Panc1 (cell line): ENCODE measurements at places on chromosomes 6 and 20.
A peak's percentile ranks its signal among the peaks of the same experiment; 100 is the strongest.

GRCh38 chr6:135992739-135993138 is 141.2 kb downstream of the PDE7B start:
- DNase-seq, result no peak

DNA sequence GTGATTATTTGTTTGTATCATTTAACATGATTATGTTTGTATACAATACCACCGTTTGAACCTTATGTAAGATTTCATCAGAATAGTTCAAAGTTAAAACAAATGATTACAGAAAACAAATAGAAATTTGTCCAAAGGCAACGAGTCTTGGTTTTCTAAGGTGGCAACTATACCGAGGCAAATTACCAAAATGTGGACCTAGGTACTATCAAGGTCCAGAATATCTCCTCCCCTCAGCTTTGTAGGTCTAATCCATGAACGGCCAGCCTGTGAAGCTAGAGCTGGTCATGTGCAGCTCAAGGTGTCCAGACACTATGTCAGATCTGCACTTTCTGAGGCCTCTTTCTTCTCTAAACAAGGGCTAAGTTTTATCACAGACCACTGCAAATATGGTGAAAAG is 151.7 kb upstream of the BEND3 start:
- no peak for DNase-seq

DNA sequence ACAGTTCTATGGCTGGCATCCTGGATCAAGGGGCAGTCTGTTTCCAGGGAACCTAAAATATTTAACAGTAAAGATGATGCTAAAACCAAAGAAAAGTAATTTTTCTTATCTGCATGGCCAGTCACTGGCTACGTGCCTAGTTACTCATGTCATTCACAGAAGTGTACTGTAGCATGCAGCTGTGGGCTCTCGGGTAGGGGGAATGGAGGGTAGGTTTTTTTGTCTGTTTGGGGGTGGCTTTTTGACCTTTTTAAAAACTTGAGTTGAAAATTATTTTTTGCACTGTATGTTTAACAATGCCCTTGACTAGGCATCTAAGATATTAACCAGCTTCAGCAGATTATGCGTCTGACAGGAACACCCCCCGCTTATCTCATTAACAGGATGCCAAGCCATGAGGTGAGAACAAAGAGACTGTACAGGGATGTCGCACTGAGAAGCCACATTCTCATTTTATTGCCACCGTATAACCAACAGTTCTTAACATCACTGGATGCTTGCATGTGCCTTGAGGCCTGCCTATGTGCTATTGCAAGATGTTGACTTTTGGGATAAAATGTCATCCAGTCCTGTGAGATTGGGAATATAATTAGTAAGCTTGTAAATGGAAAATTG is 30.3 kb upstream of the MAPK13 start:
- no peak for DNase-seq

DNA sequence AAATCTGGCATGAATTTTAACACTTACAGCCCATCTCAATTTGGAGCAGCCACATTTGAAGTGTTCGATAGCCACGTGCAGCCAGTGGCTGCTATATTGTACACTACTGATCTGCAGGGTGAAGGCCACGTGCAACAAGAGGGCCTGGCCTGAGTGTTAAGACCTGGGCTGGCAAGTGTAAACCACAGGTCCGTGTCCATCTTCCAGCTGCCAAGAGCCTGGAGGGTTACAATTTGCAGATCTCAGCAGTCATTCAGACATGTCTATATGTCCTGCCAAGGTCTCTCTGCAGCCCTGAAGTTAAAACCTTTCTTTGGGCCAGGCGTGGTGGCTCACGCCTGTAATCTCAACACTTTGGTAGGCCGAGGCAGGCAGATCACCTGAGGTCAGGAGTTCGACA is 14.1 kb downstream of the SGK2 start:
- DNase-seq, result no peak

- no peak for DNase-seq
These were observed 22.4 kb upstream of the UTRN start for GRCh38 chr6:144262470-144263369.

DNA sequence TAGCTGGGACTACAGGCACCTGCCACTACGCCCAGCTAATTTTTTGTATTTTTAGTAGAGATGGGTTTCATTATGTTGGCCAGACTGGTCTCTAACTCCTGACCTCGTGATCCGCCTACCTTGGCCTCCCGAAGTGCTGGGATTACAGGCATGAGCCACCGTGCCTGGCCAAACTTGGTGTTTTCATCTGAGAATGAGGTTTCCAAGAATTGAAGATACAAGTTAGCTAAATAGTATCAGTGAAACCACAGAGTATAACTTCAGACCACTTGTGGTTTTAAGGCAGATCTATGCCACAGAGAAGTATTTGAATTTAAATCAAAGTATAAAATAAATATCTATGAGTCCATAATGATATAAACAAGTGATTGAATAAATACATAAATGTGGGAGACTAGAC is 70.1 kb downstream of the SLC16A10 start:
- DNase-seq, result no peak

- DNase-seq, result no peak
These were observed 2.1 kb upstream of the NRN1 start for GRCh38 chr6:6008648-6009421.

DNA sequence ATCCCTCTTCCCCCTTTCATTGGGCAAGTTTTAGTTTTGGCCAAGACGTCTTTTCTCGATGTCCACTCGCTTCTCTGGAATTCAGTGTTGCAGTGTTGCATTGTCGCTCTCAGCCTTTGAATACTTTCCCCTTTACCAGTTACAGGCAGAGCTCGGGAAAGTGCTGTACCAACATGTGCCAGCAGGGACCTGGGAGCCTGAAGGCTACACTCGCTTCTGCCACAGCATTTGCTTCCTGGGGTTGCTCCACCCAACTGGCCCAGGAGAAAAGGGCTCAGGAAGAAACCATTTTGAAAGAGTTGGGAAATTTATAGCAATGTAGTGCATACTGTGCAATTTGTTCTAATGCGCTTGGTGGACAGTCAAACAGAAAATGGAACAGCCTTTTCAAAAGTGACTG is 78.6 kb downstream of the LINC00237 start:
- DNase-seq, result no peak

DNA sequence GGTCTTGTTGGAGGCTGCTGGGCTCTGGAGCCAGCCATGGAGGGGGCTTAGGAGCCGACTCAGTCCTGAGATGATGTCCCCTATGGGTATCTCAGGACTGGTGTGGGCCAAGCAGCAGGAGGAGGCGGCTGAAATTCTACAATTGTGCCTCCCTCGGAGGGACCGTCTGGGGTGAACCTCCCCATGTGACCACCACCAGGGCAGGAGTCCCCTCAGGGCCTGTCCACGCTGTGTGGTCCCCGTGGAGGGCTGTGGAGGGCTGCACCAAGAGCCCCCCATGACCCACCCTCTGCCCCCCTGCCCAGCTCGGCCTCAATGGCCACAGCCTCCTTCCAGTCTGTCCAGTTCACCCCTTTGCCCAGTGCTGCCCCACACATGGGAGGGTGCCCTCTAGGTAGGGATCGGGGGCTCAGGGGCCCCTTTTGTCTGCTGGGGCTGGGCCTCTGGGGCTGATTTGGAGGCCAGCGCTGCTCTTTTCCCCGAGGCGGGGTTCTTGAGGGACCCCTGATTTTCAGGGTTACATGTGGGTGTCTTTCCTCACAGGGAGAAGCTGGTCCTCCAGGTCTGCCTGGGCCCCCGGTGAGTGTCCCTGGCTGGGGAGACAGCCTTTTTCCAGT is 1.2 kb downstream of the COL9A3 start:
- no peak for DNase-seq

- DNase-seq, result no peak
These were observed 3.6 kb upstream of the MTFR2 start for GRCh38 chr6:136253734-136254133.

- DNase-seq, result no peak
These were observed 228.6 kb downstream of the ADGB start for GRCh38 chr6:146827216-146827928.

DNA sequence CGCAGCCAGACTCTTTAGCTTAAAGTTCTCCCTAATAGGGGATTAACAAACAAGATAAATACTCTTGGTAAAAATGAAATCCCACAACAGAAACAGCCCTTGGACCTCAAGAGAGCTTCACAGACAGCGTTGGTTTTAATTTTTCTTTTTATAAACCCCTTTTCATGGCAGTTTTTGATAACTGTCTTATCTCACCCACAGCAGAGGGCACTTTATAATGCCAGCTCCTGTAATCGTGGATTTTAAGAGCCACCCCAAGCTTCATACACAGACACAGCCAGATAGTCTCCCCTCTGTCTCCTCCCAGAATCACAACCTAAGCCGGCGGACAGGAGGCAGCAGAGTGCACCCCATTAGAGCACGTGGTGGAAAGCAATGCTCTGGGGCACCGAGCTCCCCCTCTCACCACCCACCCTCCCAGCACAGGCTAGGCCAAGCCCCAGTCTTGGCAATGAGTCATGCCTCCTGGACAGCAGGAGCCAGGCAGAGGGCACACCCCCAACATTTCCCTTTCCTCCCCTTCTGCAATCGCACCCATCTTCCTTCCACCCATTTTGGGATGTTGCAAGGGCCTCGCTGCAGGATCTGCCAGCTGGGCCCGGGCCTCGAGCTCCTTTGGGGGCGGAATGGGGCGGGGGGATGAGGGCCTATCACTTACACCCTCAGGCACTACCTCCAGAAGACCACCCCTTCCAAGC is 2.4 kb downstream of the JAG1 start:
- DNase-seq, result peak; percentile 45

- no peak for DNase-seq
These were observed 6.2 kb downstream of the DUSP22 start for GRCh38 chr6:298233-299103.

- DNase-seq, result no peak
These were observed 81.2 kb upstream of the VSTM2L start for GRCh38 chr20:37821696-37822095.

DNA sequence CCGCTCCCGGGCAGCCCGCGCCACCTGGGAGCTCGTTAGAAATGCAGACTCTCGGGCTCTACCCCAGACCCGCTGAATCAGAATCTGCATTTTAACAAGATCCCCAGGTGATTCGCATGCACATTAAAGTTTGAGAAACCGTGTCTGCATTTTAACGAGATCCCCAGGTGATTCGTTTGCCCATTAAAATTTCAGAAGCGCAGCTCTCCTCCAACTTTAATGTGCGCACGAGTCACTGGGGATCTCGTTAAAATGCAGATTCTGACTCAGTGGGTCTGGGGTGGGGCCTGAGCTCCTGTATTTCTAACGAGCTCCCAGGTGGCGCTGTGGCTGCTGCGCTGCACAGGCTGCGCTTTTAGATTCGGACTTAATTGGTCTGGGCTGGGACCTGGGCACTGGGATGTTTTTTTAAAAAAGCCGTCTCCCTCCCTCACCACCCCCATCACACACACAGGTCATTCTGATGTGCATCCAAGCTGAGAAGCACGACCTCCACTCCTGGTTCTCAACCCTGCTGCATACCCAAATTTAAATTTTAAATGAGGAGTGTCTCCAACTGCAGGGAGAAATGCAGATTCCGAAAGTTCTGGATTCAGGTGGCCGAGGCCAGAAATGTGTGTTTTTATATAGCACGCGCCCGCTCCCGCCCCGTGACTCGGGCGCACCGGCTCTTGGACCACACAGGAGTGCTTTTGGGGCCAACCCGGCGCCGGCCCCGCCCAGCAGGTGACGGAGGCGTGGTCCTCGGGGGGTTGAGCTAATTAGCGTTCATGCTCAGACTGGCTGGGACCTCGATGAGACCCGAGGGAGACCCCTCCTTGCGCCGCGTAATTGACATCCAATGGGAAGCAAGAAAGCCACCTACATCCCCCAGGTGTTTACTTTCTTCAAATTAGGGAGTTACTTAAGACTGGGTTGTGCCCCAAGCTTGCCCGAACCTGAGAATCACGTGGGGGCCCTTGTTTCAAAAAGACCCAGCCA is 85.8 kb downstream of the ZFP64 start:
- no peak for DNase-seq

DNA sequence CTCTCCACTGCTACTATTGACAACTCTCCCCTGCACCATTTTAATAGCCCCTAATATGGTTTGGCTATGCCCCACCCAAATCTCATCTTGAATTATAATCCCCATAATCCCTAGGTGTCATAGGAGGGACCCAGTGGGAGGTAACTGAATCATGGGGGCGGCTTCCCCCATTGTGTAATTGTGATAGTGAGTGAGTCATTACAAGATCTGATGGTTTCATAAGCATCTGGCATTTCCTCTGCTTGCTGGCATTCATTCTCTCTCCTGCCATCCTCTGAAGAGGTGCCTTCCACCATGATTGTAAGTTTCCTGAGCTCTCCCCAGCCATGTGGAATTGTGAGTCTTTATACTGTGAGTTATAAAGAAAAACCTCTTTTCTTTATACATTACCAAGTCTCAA is 74.1 kb upstream of the TCF21 start:
- no peak for DNase-seq

DNA sequence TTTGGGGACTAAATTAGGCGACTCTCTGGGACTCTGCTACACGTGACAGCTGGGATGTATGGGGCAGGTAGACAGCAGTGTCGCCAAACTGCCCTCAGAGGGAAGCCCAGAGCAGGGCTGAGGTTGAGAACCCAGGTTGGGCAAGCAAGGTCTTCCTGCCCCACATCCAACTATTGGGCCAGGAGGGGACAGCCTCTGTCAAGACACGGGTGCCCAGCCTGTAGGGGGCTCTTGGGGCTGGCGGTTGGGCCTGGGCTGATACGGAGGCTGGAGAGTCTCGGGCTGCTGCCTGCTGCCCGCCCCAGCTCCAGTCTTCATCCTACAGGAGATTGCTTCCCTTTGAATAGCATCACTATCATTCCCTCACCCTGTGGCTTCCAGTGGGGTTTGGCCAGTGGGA is 33.3 kb downstream of the CPNE5 start:
- DNase-seq, result no peak

DNA sequence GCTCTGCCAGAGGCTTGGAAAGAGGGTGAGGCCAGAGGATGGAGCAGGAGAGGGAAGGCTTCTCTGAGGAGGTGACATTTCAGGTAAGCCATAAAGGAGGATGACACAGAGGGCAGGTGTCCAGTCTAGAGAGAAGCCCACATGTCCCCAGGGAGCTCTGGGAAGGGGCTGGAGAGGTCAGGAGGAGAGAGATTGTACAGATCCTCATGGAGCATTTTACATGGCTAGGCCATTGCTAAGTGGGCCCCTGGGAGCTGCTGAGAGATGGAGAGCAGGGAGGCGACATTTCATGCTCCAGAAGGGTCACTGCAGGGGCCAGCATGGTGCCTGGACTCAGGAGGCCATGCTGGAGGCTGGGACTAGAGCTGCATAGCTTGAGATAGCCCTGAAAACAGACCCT is 124.5 kb downstream of the TOX2 start:
- DNase-seq, result no peak

- peak; percentile 67 for DNase-seq
These were observed at the start of gene STX16 for GRCh38 chr20:58650776-58651558. TSS of gene STX16 (plus strand) at chr20:58651283. CDS start at chr20:58652007, 724 bp downstream.

- DNase-seq, result no peak
These were observed 580 bp downstream of the VEGFA start for GRCh38 chr6:43770372-43771209.

DNA sequence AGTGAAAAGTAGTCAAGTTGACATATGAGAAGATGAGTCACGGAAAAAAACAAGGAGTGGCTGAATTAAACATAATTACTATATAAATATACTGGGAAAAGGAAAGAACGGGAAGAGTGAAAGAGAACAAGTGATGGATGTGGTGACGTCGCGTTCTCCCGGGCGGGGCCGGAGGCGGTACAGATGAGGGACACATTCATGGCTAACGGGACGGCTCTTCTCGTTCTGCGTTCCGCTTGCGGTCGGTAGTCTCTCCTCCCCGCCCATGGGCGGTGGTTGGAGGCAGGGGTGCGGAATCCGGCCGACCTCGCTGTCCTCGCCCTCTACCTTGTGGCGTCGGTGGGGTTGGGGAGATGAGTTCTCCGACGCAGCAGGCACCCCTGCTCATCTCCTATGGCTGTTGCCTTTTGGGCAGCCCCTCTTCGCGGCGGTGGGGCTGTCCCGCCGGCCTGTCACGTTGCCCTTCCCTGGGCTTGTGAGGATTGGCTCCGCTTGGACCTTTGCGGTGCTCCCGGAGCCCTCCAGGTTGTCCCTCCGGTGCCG is 22.5 kb downstream of the HLA-G start:
- DNase-seq, result no peak
